ELR (cell line): ENCODE measurements at places on chromosomes 12 and 14.

- no peak for DNase-seq
These were observed 17.4 kb upstream of the PTGR2 start for GRCh38 chr14:73834261-73834625.

DNA sequence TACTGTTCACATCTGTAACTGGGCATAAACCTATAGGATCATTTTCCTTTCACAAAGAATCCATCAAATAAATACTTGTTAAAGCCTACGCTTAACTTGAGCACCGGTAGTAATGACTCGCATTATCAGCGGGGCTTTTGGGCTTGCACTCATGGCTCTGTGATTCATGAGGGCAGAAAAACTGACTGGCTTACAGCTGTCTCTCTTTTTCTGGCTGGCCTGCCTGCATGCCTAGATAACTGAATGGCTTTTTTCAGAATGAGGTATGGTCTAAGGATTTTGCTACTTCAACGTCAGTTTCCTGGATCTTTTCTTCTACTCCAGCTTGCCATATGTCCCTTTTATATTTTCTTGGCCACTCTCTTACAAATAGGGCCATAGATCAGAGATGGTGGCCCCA lies 531.1 kb downstream of the NRXN3 start:
- no peak for DNase-seq

DNA sequence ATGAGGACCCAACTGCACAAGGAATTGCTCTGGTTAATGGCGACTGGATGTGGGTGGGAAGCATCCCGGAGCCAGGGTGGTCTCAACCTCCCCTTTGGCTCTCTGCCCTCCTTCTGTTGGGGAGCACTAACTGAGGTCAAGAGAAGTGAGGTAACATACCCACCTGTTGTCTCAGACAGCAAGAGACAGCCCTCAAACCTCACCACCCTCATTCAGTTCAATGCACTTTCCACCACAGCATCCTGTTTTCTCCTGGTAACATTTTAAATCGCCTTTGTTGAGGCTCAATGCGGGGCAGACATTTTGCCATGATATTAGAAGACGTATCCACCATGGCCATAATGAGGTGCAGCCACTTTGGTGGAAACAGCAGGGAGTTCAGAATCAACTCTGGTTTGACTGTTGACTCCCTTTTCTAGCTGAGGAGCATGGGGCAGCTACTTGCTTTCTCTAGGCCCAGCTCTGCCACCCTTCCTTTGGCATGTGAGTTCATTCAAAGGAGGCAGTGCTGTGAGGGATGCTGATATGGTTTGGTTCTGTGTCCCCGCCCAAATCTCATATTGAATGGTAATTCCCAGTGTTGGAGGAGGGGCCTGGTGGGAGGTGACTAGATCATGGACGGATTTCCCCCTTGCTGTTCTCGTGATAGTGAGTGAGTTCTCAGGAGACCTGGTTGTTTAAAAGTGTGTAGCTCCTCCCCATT lies 338.6 kb downstream of the PCNX1 start:
- no peak for DNase-seq

GRCh38 chr14:45906257-45906656 lies 653.3 kb upstream of the MIS18BP1 start:
- DNase-seq, result peak; percentile 17

DNA sequence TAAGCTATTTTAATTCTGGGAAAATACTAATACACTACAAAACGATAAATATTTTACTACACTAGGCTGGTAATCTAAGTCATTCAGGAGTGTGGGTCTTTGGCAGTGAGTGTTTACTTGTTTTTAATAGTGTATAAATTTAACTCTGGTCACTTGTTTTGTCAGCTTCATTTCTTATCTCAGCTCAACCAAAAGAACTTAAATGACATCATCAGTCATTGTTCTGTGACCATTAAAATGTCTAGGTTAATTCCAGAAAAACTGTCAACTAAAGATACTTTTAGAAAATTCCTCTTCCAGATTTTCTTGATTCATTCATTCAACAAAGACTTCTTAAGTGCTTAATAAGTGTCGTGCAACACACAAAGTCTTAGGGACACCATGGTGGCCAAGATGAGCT lies 102.8 kb downstream of the FOXN3 start:
- DNase-seq, result no peak

DNA sequence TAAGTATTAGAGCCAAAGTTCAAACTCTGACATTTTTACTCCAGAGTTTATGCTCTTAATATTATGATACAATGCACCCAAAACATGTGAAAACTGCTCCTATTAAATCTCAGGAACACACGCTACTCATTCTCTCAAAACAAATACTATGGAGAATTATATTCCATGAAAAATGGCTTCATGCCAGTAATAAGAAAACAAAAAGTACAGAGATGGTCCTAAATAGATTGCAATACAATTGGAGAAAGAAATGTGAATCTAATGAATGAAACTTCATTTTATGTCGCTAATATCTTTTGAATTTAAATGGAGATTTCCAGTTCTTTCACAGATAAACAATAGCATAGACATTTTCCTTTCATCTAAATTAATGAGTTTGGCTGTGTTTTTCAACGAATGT lies 384.3 kb downstream of the ADAMTS20 start:
- DNase-seq, result no peak

DNA sequence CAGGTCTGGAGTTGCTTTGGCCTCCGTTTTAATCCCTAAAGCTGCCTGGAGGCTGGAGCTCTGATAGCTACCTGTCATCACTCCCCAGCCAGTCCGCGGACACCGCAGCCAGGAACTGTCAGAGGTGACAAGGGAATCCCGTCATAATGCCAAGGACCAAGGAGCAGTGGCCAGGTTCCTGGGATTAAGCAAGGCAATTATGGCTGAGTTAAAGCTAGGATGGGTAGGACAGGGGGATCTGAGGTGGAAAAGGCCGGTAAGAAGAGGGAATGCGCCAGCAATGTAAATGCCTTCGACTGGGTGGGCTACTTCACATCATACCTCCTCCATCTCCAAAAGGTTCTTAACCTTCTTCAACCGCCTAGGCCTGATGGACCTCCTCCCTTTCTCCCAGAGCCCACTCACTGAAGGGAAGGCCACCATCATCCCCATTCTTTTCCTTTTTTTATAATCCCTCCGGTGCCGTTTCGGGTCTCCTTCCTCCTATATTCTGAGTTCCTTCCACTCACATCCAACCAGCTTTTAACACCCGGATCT lies 1.9 kb downstream of the PPP1R3E start:
- peak; percentile 43 for DNase-seq

- no peak for DNase-seq
These were observed 171.4 kb downstream of the EMP1 start for GRCh38 chr12:13367973-13368372.

- DNase-seq, result no peak
These were observed 1.8 kb downstream of the CPNE8 start for GRCh38 chr12:38903596-38903995.

- DNase-seq, result no peak
These were observed 82.8 kb downstream of the TNFAIP2 start for GRCh38 chr14:103206023-103206481.

DNA sequence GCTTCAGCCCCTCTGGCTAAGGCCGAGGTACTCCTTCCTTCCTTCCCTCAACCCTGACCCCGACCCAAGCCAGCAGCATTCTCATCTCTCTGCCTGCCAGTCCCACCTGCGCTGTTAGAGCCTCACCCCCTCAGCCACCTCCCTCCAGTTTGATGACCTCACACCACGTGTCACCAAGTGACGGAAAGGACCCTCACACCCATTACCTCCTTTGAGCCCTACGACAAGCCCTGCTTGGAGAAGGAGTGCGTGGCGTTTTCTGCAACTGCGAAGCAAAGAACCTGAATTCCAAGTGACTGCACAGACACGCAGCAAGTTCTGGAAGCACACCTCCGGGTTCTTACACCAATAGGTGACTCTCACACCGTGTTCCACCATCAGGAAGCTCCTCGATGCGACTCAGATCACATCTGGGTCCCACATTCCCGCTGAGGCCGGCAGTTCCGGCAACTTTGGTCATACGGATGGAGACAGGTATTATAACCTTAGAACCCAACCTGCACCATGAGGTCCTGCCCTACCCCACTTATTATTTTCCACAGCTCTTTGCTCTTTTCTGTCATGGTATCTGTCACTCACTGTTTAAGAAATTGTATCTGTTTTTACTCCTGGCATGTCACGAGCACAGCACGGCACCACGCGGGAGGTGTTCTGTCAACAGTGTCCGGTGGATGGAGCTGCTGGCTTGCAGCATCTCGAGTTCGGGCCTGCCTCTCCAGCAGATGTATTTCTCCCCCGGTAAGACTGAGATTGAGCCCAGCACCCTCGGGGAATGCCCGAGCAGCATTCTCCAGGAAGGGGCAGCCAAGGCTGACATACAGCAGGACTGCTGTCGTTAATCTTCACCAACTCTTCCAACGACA lies 5.0 kb upstream of the SLC6A12 start:
- no peak for DNase-seq

GRCh38 chr14:99509871-99510555 lies 28.8 kb downstream of the CCNK start:
- no peak for DNase-seq

DNA sequence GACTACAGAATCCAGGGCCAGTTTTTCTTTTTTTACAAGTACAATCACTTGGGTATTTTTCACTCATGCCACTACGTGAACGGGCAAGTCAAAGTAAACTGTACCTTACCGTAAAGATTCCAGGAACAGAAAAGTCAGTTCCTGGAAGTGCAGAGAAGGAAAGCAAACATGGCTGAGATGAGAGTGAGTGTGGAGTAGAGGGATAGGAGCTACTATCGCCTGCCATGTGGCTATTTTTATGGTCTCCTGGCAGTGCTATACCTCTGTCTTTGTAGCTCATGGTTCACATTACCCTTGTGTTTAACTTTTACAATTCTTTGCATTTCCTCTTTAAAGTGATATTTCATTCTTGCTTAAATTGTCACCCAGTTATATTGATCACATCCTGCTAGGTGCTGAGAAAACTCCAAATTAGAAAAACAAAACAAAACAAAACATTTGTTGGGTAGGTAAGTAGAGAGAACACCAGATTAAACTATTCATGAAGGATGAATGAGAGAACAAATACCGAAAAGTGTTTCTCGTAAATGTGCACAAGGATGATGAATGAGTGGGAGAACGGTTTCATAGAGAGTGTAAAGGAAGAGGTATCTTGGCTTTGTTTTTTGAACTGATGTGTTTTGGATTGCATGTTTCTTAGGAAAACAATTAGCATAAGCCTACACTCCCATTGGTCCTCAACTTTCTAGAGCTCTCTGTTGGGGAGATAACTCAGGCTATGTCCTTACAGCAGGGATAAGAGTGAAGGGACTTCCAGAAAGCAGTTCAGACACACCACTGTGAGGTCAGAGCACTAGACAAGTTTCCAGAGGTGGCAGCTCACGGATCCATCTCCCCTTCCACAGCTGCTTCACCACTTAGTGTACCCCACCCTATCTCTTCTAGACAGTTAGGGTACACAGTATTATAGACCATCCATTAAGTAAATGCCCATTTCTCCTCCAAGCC lies 163.7 kb downstream of the IPO8 start:
- DNase-seq, result no peak

- DNase-seq, result no peak
These were observed 52.2 kb upstream of the BTG1 start for GRCh38 chr12:92197815-92198214.

DNA sequence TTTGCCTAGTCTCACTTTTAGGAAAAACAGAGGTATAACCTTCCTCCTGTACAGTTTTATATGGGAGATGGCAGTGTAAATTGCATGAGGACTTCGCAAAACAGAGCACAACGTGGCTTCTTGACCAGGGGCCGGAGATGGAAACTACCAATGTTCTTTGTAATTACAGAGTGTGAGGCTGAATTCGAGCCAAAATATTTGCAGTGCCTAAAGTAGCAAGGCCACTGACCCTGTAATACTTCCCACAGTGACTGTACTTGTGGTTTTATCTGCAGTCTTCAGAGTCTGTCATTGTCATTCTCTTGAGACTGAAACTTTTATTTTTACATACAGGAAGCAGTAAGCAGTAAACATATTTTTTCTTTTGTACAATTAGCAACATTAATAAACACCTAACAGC lies 98.9 kb downstream of the RERG start:
- DNase-seq, result no peak

DNA sequence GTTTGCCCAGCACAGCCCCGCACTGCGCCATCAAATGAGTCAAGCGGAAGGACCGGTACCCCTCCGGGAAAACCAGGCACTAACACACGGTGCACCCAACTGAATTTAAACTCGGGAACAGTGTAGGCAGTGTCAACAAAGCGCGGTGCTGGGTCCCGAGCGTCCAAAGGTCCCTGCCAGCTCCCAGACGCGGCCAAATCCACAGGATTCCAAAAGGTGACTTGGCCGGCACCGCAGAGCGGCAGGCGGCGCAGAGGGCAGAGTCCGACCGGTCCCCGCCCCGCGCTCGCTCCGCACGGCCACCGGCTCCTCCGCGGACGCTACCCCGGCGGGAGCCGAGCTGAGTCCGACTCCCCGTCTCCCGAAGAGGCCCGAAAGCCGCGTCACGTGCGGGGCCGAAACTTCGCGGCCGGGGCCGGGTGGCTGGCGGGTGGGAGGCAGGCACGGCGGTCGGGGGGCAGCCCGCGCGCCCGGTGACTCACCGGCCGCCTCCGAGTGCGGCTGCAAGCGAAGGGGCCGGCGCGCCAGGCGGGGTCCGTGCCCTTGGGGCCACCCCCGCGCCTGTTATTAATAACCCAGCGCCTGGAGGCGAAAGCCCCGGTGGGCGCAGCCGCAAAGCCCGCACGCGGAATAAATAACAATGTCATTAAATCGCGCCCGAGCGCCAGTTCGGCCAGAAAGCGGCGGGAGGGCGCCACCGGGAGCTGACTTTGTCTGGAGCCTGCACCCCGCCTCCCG lies 863 bp downstream of the DENND5B start:
- peak; percentile 85 for DNase-seq

DNA sequence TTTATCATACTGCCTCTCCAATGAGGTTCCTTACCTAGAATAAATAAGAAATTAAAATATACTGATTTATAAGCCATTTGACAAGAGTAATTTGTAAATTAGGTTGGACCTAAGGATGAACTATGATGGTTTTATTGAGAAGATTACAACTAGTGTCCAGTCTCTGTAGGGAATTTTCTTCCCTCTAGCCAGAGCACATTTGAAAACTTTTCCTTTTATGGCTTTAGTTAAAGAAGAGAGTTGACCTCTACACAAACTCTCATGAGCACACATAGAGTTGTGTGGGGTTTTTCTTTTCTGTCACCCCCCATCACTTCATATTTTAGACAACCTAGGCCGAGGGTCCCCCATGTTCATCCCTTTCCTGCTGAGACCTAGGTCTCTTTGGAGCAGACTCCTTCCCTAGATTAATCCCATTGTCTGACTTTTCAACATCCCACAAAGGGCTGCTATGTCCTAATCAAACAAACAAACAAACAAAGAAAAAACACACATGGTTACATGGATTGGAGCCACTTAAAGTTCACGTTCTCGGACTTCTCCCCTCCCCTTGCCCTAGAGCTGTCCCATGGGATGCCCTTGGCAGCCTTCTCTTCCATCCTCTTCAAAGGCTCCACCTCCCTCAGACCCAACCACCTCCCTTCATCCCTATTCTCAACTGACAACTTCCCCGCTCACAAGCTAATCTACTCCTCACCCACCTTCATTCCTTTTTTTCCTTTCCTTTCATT lies 40.7 kb downstream of the GPR135 start:
- DNase-seq, result no peak

DNA sequence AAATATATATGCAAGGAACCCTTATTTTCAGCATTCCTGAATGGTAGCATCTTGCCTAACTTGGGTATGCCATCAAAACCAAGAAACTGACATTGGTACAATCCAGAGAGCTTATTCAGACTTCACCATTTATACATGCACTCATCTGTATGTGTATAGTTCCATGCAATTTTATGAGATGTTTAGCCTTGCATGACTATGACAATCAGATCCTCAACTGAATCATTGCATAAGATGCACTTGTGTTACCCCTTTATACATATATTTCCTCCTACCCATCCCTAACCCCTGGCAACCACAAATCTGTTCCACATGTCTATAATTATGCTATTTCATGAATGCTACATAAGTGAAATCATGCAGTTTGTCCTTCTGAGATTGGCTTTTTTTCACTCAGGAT lies 37.0 kb upstream of the PPFIBP1 start:
- DNase-seq, result no peak
